ENCODE measurements at places on chromosomes 2 and 18.
A peak's percentile ranks its signal among the peaks of the same experiment; 100 is the strongest.

- DNase-seq = peak; percentile 74
These were observed 89.4 kb downstream of the SCN3A start for GRCh38 chr2:165114346-165114939.

DNA sequence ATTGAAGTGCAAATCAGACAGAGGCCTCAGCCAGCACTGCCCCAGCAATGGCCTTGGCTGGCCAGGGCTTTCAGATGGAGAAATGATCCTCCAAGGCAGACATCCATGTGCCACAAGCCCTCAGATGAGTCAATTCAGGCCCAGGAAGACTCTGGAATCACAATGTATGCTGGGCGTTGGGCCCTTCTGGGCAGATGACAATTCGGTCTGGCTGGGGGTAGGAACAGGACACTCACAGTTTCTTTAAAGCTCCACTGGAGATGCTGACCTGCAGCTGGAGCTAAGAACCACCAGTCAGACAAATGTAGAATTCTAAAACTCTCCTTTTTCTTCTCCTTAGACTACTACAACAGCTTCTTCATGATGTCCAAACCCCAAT, 7.1 kb upstream of the CRYGC start:
- DNase-seq = no peak

- DNase-seq = no peak
These were observed 3.4 kb upstream of the ZNF892 start for GRCh38 chr2:95203911-95204310.

DNA sequence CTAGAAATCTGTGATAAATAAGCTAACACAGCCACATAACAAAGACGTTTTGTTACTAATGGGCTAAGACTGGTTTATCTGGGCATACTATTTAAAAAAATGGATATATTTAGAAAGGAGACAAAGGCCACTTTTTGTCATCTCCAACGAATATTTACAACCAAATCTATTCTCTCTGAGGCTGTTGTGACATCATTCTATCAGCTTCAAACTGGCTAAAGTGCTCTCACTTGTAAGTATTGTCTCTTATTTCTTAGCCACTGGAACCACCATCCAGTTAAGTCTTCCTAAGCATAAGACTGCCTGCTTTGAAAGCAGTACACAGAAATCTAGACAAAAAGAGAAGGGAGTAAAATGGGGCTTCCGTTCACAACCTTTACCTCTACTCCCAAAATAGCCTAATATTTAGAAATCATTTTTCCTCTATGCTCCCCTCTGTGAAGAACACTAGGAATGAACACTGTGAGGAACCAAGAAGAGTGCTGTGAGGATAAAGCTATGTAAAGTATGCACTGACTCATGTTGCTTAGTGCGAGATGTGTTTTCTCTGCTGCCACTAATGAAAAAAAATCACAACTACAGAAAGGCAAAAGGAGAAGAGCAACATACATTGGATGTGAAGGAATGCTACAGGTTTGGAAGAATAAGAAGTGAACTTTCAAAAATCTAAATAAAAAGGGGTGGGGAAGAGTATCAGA, 264.1 kb downstream of the EXOC6B start:
- DNase-seq = peak; percentile 23

GRCh38 chr2:95063086-95063958, 37.8 kb downstream of the MAL start:
- no peak for DNase-seq

- no peak for DNase-seq
These were observed 180.2 kb downstream of the ANAPC1 start for GRCh38 chr2:111703759-111704158.

DNA sequence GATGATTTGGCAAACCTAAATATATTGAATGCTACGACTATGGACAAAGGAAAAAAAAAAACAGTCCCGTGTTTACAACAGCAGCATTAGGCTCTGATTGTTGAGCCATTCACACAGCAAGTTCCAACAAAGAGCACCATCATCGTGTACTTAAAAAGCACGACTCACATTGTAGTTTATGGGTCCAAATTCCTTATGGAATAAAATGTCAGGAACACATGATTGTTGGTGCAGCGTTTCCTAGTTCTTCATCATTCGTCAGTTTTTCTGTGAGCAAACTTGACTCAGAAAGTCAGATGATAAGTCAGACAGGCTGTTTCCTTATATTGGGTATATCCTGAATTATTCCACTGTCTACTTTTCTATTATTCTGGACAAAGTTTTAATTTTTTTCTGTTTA, 10.0 kb upstream of the KIDINS220 start:
- no peak for DNase-seq

- no peak for DNase-seq
These were observed 81.3 kb downstream of the SCN3A start for GRCh38 chr2:165122521-165122920.

- no peak for DNase-seq
These were observed 39.2 kb downstream of the SEMA4F start for GRCh38 chr2:74693213-74693612.

GRCh38 chr2:219434468-219434717, 250 bp upstream of the SPEG start:
- no peak for DNase-seq

- DNase-seq = no peak
These were observed 755.7 kb upstream of the SLC8A1 start for GRCh38 chr2:41207578-41207977.

DNA sequence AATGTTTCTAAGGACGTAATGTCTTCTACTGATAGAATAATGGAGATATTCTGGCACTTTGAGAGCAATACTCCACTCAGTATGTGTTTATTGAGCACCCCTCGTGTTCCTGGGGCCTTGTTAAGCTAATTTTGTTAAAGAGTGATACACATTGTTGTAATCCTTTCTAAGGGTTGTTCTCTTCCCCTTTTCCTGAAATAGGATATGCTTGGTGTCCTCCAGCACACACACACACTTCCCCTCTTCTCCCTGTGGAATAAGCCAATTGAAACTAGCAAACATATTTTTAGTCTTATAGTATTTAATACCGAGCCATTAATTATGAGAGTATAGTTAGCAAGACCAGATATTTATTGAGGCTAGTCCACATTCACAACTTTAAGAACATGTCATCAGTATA, 114.1 kb downstream of the CRIM1 start:
- DNase-seq = no peak

GRCh38 chr2:140759426-140760156, 1371.2 kb downstream of the LRP1B start:
- peak; percentile 20 for DNase-seq

GRCh38 chr18:13813271-13813849, 10.6 kb upstream of the MC5R start:
- DNase-seq = peak; percentile 47

- DNase-seq = no peak
These were observed 47.0 kb upstream of the PTH2R start for GRCh38 chr2:208359632-208359986.
